ENCODE measurements at places on chromosomes 5 and 9. TPM values are rescaled to one million over a fixed set of nuclear protein-coding genes. Genes with fewer than 3 reads are reported as not detected.

DNA sequence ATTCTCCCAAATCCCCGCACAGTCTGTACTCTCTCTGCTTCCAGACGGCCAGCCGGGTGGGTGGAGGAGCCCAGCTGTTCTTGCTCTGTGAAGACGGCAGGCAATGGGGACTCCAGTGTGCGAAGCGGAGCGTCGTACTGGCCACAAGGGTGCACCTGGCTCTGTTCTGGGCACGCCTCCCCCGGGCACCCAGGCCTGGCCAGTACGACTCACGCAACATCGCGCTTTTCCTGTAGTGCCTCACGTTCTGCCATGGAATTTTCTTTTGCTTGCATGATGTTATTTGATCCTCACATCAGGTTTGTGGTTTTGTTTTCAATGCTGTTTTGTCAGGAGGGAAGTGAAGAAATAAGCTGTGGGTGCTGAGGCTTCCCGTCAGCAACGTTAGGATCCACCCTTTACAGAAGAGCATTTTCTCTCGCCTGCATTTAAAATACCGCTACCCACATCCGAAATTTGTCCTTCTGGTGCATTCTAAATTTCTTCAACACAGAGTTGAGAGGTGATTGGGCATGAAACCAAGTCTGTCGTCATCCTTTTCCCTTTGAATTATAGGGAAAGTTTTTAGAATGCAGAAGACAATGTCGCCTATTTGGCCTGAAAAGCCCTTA, 311.7 kb downstream of the TRIM36 start:
- no peak overlapping the region for H3K4me3 ChIP-seq
- no peaks in the 10 kb centered on the region for H3K36me3 ChIP-seq
- no peaks in the 10 kb centered on the region for H3K27me3 ChIP-seq
- H3K4me1 ChIP-seq = no peaks in the 10 kb centered on the region

GRCh38 chr5:165576678-165577275, 2071.4 kb downstream of the MAT2B start:
- no peak for DNase-seq
- H3K36me3 ChIP-seq = no peaks in the 10 kb centered on the region
- no peaks in the 10 kb centered on the region for H3K27me3 ChIP-seq
- no peak overlapping the region for H3K4me3 ChIP-seq
- H3K4me1 ChIP-seq = no peaks in the 10 kb centered on the region

DNA sequence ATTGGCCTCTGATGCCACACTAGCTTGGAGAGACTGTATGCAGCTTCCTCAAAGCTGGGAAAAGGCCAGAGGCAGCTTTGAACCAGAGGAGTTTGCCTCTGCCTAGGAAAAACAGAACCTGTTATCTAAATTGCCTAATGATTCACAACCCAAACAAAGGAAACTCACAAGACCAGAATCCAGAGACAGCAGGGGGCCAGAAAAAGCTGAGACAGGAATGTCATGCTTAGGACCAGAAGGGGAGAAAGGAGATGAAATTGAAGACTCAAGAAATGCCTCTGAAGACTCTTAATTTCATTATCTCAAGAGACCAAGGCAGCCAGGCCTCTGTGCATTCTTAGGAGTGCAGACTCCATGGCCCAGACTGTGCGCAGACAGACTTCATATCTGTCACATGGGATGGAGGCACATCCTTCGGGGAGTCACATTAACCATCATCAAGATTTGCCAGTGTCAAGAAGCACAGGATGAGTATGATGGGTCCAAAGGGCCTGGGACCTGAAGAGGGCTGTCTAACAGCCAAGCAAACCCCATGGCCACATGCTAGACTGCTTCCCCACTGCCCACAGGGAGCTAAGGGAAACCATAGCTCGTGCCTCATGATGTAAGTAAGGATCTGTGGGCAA, 57.3 kb downstream of the ARSB start:
- DNase-seq = peak; percentile 84
- H3K36me3 ChIP-seq = no peaks in the 10 kb centered on the region
- no peaks in the 10 kb centered on the region for H3K27me3 ChIP-seq

DNA sequence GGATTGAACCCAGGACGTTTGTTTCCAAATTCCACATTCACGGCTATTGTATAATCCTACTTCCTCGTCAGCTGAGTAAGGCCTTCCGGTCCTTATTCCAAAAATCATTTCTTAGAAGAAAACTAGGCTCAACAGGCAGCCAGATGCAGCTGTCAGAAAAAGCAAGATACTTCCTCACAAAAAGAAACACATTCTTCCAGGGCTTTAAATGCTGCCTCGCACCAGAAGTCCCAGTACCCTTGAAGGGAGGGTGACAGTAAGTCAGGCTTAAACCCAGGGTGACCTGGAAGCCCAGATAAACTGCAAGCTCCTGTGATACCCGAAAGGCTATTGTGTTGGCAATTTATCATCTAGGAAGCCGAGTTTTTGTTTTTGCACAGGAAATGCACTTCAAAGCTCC, 414.0 kb downstream of the NFIB start:
- H3K36me3 ChIP-seq = no peaks in the 10 kb centered on the region
- DNase-seq = no peak
- H3K4me1 ChIP-seq = no peaks in the 10 kb centered on the region
- no peak overlapping the region for H3K4me3 ChIP-seq
- no peak overlapping the region for H3K27ac ChIP-seq
- no peaks in the 10 kb centered on the region for H3K27me3 ChIP-seq

DNA sequence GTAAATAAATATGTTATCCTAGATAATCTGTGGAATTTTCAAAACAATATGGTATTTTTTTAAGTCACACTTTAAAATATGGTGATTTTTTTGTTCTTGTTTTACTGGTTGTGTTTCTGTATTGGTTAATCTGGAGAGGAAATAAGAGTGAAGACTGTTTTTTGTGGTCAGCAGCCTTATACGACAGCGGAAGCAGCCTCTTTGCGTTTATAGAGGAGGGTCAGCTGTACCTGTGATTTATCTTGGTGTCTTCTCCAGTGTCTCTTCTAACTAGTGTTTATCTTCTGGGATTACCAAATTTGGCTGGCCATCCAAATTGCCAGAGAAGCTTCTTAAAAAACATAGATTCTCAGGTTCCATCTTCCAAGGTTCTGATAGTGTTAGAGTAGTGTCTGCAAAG, 58.7 kb downstream of the ICE1 start:
- no peak overlapping the region for H3K4me3 ChIP-seq
- H3K27ac ChIP-seq = no peak overlapping the region
- no peaks in the 10 kb centered on the region for H3K27me3 ChIP-seq
- H3K4me1 ChIP-seq = no peaks in the 10 kb centered on the region
- peaks cover 7% of the 10 kb centered on the region for H3K36me3 ChIP-seq
- no peak for DNase-seq

GRCh38 chr9:121326130-121326838, 43.8 kb downstream of the STOM start:
- H3K36me3 ChIP-seq = peaks cover 78% of the 10 kb centered on the region
- H3K27ac ChIP-seq = 0 out of 2 replicates have a peak overlapping the region, but pooled peaks have one; percentile 8
- no peak overlapping the region for H3K4me3 ChIP-seq
- peak; percentile 44 for DNase-seq

GRCh38 chr9:71446106-71446472, 322.2 kb downstream of the CEMIP2 start:
- H3K27me3 ChIP-seq = peaks cover 4% of the 10 kb centered on the region
- H3K27ac ChIP-seq = no peak overlapping the region
- H3K36me3 ChIP-seq = no peaks in the 10 kb centered on the region
- no peaks in the 10 kb centered on the region for H3K4me1 ChIP-seq
- no peak for DNase-seq
- no peak overlapping the region for H3K4me3 ChIP-seq

GRCh38 chr5:97489010-97489840, 306.2 kb upstream of the RIOK2 start:
- H3K4me3 ChIP-seq = no peak overlapping the region
- H3K36me3 ChIP-seq = no peaks in the 10 kb centered on the region
- H3K27ac ChIP-seq = no peak overlapping the region
- DNase-seq = no peak

- no peak for DNase-seq
- no peak overlapping the region for H3K27ac ChIP-seq
- no peaks in the 10 kb centered on the region for H3K27me3 ChIP-seq
These were observed 176.9 kb downstream of the RAB3C start for GRCh38 chr5:58759745-58760144.

DNA sequence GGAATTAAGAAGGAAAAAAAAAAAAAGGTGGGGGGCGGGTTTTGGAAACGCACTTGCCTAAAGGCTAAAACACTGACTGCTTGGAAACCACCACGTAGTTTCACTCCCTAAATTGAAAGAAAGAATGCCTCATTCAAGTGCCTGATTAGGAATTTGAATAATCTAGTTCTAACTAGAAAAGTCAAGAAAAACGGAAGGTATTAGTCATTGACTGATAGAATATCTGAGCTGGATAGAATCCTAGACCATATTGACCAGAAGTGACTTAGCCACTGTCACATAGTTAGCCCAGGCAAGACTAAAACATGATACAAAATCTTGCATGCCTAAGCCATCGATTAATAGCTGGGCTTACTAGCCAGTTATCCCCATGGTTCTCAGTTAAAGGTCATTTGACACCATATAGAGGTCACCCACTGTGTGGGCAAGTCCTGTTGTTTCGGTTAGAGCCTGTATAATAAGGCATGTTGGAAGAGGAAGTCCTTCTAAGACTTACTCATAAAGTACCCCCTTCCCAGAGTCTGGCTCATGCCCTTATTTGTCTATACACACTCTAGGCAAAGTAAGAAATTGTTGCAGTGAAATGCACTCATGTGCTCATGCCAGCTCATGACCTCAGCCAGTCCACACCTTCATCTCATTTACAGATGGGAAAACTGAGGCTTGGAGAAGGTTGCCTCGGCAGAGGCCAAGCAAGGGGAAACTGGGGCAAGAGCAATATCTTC, 40.2 kb downstream of the SH3RF2 start:
- no peaks in the 10 kb centered on the region for H3K27me3 ChIP-seq
- peaks cover 5% of the 10 kb centered on the region for H3K4me1 ChIP-seq
- H3K4me3 ChIP-seq = no peak overlapping the region
- H3K36me3 ChIP-seq = no peaks in the 10 kb centered on the region

DNA sequence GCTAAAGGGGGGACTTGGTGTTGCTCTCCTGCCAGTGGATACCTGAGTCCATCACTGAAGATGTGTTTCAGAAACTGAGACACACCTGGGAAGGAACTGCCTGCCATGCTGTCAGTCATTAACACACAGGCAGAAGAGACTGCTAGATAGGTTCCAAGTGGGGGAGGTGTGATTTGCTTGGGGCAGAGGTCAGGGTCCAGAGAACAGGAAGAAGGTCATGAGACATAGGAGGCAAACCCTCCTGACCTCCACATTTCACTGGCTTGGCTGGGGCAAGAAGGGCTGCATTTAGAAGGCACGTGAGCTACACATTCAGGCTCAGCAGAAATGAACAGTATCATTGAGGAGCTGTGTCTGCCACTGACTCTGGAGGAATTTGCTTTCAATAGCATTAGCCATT, 215.8 kb downstream of the HSPA4 start:
- no peaks in the 10 kb centered on the region for H3K36me3 ChIP-seq
- peaks cover 59% of the 10 kb centered on the region for H3K27me3 ChIP-seq
- H3K4me3 ChIP-seq = no peak overlapping the region
- no peaks in the 10 kb centered on the region for H3K4me1 ChIP-seq

- no peaks in the 10 kb centered on the region for H3K36me3 ChIP-seq
- H3K4me1 ChIP-seq = no peaks in the 10 kb centered on the region
- H3K4me3 ChIP-seq = no peak overlapping the region
- no peaks in the 10 kb centered on the region for H3K27me3 ChIP-seq
- no peak for DNase-seq
These were observed 14.0 kb upstream of the PWWP2A start for GRCh38 chr5:160133071-160133917.

DNA sequence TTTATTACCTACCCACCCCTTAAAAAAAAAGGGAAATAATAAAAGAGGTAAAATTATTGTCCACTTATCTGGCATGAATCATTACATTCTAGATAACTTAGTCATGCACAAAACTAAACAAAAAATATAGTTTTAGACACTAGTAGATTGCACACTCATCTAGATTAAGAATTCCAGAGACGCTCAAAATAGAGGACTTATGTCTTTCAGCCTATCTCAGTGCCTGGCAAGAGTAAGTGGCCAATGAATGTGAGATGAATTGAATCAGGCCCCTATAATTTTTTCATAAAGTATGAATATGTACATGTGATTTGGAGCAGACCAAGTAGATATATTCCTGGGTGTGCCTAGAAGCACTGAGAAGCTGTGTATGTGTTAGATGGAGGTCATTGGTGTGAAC, 2.0 kb upstream of the RXFP3 start:
- DNase-seq = peak; percentile 64
- H3K27me3 ChIP-seq = peaks cover 27% of the 10 kb centered on the region
- no peak overlapping the region for H3K27ac ChIP-seq
- no peaks in the 10 kb centered on the region for H3K36me3 ChIP-seq

DNA sequence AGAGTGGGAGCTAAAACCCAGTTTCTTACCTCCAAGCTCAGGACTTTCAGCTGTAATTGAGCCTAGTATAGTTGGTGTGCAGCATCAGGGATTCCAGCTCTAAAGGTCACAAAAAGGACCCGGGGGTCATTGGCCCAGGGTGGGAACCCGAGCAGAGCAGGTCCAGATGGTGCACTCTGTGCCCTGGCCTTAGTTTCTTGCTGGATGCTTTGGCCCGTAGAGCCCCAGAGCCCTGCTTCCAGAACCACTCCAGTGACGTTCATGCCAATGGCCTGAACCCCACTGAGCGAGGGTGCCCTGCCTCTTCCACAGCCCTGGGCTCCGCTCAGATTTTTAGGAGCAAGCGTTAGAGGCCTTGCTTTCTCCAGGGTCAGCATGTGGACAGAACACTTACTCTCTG, 8.2 kb downstream of the SLC22A5 start:
- no peaks in the 10 kb centered on the region for H3K27me3 ChIP-seq
- no peaks in the 10 kb centered on the region for H3K4me1 ChIP-seq
- H3K27ac ChIP-seq = no peak overlapping the region
- no peaks in the 10 kb centered on the region for H3K36me3 ChIP-seq

GRCh38 chr5:152819891-152820290, 414.8 kb upstream of the NMUR2 start:
- H3K36me3 ChIP-seq = no peaks in the 10 kb centered on the region
- no peak for DNase-seq
- H3K27ac ChIP-seq = no peak overlapping the region
- H3K4me1 ChIP-seq = no peaks in the 10 kb centered on the region
- no peaks in the 10 kb centered on the region for H3K27me3 ChIP-seq

The CMYA5 gene
- total RNA-seq = 0.90 TPM

The ADCY2 gene
- total RNA-seq = not detected

The PAEP gene
- total RNA-seq = not detected

The ATP10B gene
- not detected for total RNA-seq

The TAS2R1 gene
- total RNA-seq = not detected

The CARD9 gene
- 0.36 TPM for total RNA-seq

The HACD4 gene
- total RNA-seq = 2.8 TPM

The RLN2 gene
- not detected for total RNA-seq

The GCNT1 gene
- 46.6 TPM for total RNA-seq

The KCNV2 gene
- not detected for total RNA-seq

Data from IMR-90 (cell line).